ENCODE measurements at places on chromosomes 12 and 14. TPM values are rescaled to one million over a fixed set of nuclear protein-coding genes. Genes with fewer than 3 reads are reported as not detected.
A peak's percentile ranks its signal among the peaks of the same experiment; 100 is the strongest.

- no peak for DNase-seq
These were observed 296.9 kb upstream of the SOX5 start for GRCh38 chr12:24246376-24246775.

DNA sequence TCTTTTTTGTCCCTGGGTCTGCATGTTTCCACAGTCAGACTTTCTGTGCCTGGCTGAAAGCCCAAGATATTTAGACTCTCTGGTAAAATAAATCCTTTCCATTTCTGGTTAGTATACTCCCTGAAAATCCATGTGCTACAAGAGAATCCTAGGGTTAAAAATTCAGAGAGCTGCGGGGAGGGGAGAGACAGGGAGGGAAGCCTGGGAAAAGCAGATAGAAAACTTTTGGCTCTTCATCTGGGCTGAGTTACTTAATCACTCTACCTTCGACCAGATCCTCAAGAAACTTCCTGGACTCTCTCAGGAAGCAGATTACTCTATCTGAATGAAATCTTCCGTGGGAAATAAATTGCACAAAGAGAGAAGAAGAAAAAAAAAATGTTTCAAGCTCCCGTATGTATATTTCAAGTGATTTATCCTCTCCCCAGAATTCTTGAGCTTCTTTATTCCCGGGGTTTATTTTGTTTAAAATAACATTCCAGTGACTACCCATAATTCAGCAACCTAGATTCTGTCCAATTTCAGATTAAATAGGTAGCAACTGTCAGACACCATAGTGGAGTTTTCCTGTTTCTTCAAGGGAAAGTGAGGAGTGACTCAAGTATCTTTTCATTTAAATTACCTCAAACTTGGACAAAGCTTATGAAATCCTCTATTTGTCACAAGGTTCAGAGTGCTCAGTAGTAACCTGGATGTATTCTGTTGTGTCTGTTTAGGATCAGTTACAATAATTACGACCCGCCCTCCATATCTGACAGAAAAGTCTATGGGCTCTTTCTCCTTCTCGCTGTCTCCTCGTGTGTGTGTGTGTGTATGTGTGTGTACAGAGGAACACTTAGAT is 163.7 kb downstream of the MYRFL start:
- DNase-seq = no peak

GRCh38 chr12:89597770-89598169 is 71.9 kb upstream of the POC1B start:
- no peak for DNase-seq

DNA sequence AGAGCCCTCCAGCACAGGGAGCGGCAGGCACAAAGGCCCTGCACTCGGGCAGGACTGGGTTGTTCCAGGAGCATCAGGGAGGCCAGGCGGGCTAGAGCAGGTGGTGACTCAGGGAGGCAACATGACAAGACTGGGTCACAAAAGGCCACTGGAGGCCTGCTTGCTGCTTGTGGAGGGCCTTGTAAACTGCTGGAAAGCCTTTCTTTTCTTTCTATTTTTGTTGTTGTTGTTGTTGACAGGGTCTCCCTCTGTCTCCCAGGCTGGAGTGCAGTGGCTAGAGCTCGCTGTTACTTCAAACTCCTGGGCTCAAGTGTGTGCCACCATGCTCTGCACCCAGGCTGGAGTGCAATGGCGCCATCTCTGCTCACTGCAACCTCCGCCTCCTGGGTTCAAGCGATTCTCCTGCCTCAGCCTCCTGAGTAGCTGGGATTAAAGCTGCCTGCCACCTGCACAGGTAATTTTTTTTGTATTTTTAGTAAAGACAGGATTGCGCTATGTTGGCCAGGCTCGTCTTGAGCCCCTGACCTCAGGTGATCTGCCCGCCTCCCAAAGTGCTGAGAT is 11.8 kb upstream of the RCOR1 start:
- DNase-seq = no peak

- DNase-seq = peak; percentile 83
These were observed 24.5 kb downstream of the GPRC5D start for GRCh38 chr12:12927211-12928079.

DNA sequence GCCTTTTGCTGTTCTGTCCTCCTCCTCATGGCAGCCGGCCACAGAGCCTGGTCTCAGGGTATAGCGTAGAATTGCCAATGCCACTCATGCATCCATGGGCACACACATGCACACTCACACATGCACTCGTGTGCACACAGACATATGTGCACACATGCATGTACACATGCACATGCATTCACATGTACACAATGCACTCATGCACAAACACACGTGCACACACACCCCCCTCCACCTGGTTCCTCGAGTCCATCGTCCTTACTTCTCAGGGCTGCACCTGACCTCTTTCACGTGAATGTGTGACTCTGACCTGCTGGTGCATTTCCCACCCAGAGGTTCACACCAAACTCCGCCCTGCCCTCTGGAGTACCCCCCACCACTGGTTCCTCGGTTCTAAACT is 60.6 kb downstream of the BCL11B start:
- DNase-seq = no peak

- DNase-seq = no peak
These were observed 1.8 kb upstream of the CLEC2A start for GRCh38 chr12:9933958-9934357.

GRCh38 chr12:123092866-123093265 is 58.0 kb downstream of the PITPNM2 start:
- DNase-seq = no peak

DNA sequence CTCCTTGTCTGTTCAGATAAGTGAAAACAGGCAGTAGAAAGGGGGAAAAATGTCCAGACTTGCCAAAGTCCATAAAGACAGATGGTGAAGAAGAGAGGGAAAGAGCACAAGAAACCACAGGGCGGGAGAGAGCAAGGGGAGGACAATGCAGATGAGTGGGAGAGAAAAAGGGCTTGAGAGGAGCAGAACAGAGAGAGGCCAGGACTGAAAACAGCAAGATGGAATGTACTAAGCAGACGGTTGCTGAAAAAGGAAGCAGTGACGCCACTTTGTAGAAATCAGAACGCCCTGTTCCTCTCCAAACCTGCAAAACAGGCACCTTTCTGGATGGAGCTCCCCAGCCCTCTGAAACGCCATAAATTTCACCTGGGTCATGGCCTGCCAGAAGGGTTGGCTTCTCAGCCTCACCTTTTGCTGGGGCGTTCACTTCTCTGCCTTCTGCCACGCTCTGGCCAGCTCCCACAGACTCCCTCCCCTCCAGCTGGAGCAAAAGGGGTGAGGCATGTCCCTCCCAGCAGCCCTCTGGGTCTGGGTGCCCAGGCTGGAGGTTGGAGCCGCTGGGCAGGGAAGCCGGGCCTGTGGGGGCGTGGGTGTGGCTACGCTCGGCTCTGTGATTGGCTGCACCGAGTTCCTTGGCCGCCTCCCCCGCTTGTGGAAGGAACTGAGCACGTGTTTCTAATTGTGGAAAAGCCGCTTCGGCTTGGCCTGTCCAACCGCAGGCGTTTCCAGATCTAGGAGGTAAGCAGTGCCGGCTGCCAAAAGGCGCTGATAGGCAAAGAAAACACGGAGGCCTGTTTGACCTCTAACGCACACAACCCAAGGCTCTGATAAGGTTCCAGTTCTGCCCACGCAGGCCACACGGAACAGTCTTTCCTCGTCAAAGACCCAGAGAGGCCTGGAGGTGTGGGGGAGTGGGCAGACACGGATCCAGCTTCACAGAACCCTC is 29.3 kb downstream of the SLC7A8 start:
- peak; percentile 95 for DNase-seq

GRCh38 chr14:51182131-51182565 is 57.9 kb upstream of the TMX1 start:
- no peak for DNase-seq

DNA sequence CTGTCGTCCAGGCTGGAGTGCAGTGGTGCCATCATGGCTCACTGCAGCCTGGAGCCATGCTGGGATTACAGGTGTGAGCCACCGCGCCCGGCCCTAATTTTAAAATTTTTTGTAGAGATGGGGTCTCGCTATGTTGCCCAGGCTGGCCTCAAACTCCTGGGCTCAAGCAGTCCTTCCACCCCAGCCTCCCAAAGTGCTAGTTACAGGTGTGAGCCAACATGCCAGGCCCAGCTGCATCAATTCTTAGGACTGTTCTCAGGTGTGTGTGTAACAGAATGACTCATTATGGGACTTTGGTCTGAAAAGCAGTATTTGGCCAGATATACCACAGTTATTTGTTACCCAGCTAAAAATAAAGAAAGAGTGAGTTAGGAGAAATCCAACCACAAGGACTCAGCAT is 17.4 kb downstream of the LETMD1 start:
- no peak for DNase-seq

DNA sequence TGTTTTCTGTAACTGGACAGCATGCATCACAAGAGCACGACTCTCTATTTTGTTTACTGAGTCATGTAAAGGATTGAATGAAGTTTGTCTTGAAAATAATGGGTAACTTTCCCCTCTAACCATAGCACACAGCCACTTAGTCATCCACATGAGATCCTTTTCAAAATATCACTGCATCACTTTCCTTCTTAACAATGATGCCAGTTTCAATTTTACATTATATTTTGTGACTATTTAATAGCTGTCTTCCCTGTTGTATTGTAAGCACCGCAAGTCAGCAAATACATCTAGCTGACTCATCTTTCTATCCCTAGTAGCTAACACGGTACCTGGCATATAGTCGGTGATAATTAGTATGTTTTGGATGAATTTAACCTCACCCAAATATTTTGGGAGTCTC is 83.3 kb upstream of the PPM1H start:
- no peak for DNase-seq

GRCh38 chr12:29066011-29066588 is 83.0 kb upstream of the FAR2 start:
- DNase-seq = no peak

DNA sequence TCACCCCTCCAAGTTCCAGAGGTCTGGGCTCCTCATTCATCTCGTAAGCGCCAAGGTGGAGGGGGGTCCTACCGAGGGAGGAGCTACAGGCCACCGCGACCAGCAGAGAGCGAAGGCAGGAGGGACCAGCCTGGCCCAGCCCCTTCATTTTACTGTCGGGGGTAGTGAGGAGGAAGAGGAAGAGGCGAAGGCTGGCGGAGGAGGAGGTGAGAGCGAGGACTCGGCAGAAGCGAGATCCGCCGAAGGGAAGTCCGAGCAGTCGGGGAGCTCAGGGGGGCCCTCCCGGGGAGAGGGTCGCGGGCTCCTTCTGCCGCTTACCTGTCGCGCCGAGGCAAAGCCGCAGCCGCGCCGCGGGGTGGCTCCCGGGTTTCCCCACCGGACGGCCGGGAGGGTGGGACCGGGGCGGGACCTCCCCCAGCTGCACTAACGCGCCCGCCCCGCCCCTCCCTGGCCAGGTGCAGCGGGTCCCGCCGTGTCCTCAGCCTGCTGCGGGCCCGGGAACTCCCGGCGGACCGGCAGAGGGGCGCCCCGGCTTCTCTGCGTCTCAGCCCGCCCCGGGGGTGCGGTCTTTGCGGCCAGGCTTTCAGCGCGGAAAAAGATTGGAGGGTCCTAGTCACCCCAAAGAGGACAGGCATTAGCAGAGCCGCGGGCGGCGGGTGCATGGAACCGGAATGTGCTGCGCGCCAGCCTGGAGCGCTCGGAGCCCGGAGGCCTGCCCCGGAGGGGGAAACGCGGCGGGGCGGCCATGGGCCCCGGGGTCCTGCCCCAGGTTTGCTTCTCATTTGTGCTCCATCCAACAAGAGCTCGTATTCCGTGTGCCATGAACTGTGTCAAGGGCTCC is at the start of gene GALNT6:
Gene GALNT6, minus strand, starts transcription at position 124 of the 841 bp plus-strand sequence. CDS start 11,625 bp downstream, outside the sequence.
- DNase-seq = peak; percentile 52

GRCh38 chr14:94411638-94412037 is 23.2 kb upstream of the SERPINA1 start:
- DNase-seq = no peak

- DNase-seq = no peak
These were observed 28.0 kb downstream of the ATG14 start for GRCh38 chr14:55383541-55384140.

DNA sequence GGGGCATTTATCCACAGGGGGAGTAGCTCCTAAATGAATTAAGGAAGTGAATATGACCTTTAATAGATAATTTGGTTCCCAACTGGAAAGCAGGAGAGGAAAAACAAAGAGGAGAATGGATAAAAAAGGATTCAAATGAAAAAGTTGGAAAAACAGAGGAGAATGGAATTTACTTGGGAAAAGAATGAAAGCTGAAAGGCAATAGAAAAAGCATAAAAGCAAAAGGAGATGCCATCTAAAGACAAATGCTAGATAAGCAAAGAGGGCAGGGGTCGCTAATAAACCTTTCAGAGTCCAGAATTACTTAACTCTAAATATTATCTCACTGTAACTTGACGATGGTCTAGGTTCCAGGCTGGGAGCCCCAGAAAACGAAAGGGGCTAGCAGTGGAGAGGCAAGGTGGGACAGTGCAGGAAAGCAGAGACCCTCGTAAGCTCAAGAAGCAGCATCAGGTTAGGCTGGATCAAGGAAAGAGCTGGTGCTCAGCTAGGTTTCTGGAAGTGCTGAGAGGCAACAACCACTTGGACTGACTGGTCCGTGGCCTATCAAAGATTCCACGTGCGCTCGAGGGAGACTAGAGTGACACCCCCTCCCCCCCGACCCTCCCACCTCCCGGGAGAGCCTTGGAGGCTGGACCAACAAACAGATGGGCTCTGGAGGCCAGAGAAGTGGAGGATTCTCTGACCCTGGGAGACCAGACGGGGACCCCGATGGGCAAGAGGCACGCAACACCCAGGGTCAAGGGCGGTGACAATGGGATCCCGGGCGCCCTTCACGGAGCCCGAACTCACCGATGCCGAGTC is 1.2 kb downstream of the SLC2A13 start:
- no peak for DNase-seq

DNA sequence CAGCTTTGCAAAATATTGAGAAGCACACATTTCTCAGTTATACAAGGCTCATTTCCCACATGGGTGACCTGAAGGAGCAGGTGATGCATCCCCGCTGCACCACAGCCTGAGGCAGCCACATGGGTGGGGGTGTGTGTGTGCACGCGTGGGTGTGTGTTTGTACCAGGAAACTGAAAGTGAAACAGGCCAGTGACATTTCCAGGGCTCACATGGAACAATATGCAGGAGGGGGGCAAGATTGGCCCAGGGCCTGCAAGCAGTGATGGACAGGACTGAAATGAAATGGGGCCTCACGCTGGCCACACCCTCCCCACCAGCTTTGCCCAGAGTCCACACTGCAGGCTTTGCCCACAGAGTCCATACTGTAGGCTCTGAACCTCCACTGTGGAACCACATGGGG is 154.2 kb upstream of the PARP11 start:
- no peak for DNase-seq

Gene IL26
- total RNA-seq = not detected

Gene ULK1
- 64.0 TPM for total RNA-seq

Gene KRT85
- not detected for total RNA-seq

Gene C12orf56
- total RNA-seq = not detected

Gene CLBA1
- 1.5 TPM for total RNA-seq

Gene PTCSC3
- not detected for total RNA-seq

Gene GDF3
- not detected for total RNA-seq

Gene PZP
- 0.35 TPM for total RNA-seq

Gene SPATA7
- total RNA-seq = 10.3 TPM

Data from left ventricle myocardium superior (tissue), 1 donor.